ENCODE measurements at places on chromosomes 1 and 21. TPM values are rescaled to one million over a fixed set of nuclear protein-coding genes. Genes with fewer than 3 reads are reported as not detected.

GRCh38 chr1:164575356-164575886 is 16.4 kb downstream of the PBX1 start:
- H3K27ac ChIP-seq, result no peak overlapping the region
- H3K4me3 ChIP-seq, result no peak overlapping the region
- peaks cover 24% of the 10 kb centered on the region for H3K4me1 ChIP-seq
- H3K27me3 ChIP-seq, result no peaks in the 10 kb centered on the region
- no peaks in the 10 kb centered on the region for H3K36me3 ChIP-seq
- DNase-seq, result no peak

DNA sequence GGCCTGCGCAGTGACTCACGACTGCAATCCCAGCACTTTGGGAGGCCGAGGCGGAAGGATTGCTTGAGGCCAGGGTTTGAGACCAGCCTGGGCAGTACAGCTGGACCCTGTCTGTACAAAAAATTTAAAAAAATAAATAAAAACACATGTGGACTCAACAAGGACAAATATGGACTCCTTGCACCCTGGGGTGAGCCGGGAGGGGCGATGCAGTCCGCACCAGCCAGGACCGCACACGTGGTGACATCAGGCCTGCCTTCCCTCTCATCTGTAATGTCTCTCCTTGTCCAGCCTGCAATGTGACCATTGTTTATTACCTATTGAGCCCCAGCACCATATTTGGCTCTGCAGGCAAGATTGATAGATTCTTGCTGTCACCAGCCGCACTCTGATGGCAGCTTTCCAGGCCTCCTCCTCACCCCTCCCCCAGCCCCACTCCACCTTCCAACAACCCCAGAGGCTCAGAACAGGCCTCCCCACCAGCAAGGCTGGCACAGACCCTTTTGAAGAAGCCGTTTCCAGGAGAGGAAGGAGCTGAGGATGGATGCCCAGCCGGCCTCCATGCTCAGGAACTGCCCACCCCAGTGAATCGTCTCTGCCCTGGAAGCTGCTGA is 55.2 kb downstream of the IRF2BP2 start:
- DNase-seq, result no peak
- H3K36me3 ChIP-seq, result no peaks in the 10 kb centered on the region

DNA sequence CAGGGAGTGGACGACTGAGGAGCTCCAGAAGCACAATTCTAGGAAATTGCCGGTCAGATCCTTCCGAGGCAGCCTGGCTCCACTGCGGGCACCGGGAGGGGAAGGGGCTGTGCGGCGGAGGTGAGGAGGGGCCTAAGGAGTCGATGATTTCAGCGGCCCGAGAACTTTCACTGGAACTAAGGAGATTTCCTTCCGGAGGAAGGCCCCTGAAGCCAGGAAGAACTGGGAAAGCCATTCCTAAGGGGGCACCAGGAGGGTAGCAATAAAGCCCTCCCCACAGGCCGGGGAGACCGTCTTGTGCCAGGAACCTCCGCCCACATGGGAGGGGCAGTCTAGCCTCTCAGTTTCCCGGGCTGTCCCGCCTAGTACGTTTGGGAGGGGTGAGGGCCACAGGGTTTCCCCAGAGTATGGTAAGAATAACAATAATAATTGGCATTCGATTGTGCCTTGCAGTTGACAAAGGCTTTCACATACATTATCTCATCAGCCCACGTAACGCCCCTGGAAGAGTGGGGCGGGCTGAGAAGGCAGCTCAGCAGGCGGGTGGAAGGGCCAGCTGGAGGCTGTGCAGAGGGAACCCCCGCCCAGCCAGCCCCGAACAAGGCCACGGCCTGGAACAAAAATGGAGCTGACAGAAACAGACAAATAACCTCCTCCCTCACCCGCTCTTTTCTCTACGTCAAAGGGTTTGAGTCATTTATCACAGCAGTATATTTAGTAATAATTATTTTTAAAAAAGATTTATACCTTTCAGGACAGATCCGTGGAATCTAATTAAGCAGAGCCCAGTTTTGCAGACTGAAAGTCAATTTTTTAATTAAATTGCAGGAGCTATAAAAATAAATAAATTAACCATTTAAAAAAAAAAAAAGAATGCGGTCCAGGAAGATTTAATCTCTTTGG is 19.8 kb downstream of the NPR1 start:
- H3K27ac ChIP-seq, result peak overlapping the region; percentile 88
- no peaks in the 10 kb centered on the region for H3K36me3 ChIP-seq
- DNase-seq, result peak; percentile 77
- H3K4me3 ChIP-seq, result peak overlapping the region; percentile 16

The SETDB1 gene
- total RNA-seq, result 15.7 TPM

The FCGR1A gene
- total RNA-seq, result 0.42 TPM

The C4BPB gene
- total RNA-seq, result not detected
